Epithelial cell of esophagus (primary cell): ENCODE measurements at places on chromosomes 11 and 22.

GRCh38 chr11:66617155-66617834 is 865 bp downstream of the RBM14 start:
- DNase-seq = peak; percentile 72

DNA sequence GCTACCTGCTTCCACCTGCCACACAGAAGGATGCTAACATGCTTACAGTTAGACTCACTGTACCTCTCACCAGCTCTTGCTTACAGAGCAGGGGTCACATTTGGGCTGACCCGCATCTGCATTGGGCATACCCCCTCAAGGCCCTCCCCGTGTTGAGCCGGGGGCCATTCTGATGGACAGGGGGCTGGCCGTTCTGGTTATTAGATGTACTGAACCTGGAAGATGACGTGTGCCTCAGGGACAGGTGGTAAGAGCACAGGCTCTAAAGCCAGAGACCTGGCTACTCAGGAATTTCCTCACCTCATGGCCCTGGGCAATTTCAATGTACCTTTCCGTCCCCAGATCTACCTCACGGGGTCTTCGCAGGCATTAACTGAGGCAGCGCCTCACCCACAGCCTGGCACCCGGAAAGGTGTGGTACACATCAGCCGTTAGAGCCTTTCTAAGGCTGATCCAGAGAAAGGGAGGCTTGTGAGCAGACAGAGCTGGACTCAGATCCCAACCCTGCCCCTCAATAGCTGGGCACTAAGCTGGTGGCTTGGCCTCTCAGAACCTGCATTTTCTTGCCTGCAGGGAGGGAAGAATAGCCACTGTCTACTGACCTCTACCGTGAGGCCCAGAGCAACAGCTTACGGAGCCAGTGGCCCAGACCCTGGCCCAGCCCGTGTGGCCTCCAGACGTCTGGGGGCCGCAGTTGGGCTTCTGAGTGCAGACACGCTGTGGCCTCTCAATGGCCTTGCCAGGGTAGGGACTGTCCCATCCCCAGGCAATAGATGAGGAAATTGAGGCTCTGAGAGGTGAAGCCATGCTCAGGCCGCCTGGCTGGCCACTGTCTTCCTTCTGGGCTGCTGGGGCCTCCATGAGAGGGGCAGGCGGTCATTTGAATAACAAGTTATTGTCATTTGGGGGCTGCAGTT is 100.6 kb downstream of the MORC2 start:
- DNase-seq = no peak

GRCh38 chr11:64490562-64491216 is 100.3 kb upstream of the SLC22A12 start:
- no peak for DNase-seq

- DNase-seq = no peak
These were observed 270.1 kb downstream of the BUD13 start for GRCh38 chr11:116502641-116503061.

DNA sequence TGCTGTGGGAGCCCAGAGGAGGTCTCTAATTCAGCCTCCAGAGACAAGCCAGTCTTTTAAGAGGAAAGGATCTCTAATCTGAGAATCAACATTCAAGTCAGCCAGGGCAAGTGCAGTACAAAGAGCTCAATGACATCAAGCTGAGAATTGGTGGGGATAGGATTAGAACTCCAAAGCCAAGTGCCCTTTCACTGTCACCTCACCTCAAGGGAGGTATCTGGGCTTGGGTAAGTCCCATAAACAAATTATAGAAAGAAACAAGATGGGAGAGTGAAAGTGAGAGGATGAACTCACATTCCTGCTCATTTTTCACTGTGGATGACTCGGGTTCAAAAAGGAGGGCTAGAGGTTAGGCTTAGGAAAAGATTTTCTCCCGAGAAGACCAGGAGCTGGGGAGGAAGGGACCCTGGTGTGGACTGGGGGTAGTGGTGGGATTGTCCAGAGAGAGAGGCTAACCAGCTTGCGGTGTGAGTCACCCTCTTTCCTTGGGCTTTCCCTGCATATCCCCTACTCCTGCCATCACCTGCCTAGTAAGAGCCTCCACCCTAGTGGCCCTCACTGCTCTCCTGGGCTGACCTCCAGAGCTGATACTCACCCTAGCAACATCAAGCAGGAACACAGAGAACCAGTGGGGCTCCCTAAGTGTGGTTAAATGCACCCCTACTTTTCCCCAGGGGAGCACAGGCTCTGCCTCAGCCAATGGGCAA is 70.4 kb downstream of the RRM1 start:
- no peak for DNase-seq

- peak; percentile 47 for DNase-seq
These were observed 1.1 kb upstream of the PITPNB start for GRCh38 chr22:27919942-27920755.

DNA sequence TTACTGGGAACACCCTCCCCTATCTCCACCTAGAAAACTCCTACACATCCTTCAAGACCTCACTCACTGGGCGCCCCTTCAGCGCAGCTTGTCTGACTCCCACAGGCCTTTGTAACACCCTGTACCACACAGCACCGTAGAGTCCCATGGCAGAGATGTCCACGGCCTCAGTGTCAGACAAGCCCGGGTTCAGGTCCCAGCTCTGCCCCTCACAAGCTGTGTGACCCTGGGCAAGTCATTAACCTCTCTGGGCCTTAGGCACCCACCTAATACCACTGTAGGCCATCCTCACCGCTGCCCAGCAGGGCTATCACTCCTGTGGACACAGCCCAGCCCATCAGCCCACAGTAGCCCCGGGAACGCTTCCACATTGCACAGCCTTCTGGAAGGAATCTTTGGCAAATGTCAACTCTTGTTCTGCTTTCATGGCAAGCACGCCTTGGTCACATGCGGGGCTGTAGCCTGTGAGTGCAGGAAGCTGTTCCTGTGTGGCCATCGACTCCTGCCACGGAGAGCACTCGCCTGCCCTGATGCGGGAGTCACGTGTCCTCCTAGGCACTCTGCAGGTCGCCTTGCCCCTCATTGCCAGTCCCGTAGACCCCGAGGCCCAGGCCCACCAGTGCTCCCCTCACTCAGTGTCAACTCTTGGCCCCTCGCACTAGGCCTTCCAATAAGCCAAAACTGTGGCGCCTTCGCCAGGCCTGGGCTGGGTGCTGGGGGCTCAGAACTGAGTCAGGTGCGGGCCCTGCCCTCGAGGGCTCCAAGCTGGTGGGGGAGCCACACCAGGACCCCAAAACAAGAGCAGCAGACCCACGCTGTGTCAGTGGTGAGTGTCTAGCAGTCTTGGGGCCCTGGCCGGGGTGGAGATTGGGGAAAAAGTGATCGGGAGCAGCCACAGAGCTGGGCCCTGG is 32.9 kb upstream of the RFPL3 start:
- no peak for DNase-seq

DNA sequence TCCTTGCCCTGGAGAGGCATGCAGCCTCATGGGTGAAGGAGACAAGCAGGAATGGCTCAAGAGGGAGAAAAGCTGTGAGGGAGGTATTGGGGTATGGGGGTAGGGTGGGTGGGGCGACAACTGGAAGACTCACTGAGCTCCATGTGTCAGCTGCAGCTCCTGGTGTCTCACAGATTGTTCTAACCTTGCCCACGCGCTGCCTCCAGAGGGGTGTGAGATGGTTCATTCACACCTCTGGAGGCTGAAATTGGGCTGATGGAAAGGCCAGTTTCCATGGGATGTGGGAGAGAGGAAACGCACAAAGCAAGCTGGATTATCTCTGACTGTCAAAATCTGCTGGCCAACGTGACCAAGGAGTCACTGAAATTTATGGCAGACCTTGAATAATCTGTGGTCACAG is 400.4 kb upstream of the NARS2 start:
- DNase-seq = no peak

DNA sequence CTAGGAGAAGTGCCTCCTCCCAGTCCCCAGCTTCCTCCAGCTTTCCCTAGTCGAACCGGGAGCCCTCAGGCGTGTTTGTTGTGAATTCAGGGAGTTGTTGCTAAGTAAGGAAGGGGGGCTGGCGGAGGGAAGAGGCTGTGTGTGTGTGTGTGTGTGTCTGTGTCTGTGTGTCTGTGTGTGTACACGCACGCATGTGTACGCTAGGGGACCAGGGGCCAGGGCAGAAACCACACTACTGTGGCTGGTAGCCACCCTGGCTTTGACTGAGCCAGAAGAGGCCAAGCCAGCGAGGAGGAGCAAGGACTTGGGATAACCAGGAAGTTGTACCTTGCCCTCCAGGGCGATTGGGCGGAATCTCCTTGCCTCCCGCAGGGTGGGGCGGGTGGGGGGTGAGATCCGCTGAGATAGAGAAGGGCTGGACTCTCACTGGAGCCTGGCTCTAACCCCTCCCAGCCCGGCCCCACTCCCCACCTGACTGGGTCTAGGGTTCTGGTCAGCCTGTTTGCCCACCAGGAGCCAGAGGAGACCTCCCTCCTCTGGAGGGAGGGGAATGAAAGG is 7.5 kb downstream of the BCL9L start:
- peak; percentile 85 for DNase-seq

DNA sequence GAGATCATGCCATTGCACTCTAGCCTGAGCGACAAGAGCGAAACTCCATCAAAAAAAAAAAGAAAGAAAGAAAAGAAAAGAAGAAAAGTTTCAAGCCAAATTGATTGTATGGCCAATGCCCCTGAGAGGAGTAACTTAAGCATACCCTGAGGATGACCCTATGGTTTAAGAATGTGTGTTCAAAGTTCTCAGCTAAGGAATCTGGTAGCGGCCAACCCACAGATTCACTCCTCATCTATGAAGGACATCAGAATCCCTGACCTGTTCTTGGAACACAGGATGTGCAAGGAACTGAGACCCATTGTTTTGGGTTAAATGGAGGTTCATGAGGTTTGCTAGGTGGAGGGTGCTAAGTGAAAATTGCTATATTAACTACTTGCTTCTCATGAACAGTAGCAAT is 18.1 kb downstream of the IZUMO1R start:
- no peak for DNase-seq
